ENCODE measurements at places on chromosomes 16 and 17.

- DNase-seq = no peak
Observed at GRCh38 chr17:74861662-74862107, 2.0 kb upstream of the GRIN2C start.

DNA sequence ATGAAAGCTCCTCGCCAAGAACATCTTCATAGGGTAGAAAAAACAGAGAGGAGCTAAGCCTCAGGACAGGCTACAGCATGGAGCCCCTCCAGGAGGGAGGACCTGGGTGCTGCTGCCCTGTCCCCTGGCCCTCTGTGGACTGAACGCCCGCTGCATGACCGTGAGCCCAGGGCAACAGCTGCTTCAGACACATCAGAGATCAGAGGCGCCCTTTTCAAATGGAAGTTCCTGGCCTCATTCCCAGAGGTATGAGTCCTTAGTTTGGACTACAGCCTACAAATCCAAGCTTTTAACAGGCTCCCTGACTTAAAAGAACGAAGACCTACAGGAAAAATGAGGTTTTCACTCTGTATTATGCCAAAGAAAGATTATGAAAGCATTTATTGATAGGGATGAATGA lies 48.5 kb downstream of the ZNF18 start:
- peak; percentile 7 for DNase-seq

DNA sequence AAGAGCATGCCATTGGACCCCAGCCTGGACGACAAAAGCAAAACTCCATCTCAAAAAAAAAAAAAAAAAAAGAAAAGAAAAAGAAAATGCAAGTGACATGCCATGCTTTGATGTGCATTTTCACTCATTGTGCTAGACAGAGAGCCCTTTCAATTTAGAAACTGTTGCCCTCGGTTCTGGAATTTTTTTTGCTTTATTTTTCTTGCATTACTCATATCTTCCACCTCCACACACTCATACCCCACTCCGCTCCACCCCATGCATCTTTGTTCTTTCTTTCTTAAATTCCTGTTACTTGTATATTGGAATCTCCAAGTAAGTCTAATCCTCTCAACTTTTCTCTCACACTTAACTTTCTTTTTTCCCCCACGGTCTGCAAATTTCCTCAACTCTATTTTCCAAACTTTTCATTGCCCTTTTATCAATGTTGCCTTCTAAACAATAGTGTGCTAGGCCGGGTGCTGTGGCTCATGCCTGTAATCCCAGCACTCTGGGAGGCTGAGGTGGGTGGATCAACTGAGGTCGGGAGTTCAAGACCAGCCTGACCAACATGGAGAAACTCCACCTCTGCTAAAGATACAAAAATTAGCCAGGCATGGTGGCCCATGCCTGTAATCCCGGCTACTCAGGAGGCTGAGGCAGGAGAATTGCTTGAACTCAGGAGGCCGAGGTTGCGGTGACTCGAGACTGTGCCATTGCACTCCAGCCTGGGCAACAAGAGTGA lies 16.8 kb upstream of the SUZ12 start:
- DNase-seq = no peak

GRCh38 chr16:56986361-56986760 lies 3.0 kb upstream of the NLRC5 start:
- no peak for DNase-seq

DNA sequence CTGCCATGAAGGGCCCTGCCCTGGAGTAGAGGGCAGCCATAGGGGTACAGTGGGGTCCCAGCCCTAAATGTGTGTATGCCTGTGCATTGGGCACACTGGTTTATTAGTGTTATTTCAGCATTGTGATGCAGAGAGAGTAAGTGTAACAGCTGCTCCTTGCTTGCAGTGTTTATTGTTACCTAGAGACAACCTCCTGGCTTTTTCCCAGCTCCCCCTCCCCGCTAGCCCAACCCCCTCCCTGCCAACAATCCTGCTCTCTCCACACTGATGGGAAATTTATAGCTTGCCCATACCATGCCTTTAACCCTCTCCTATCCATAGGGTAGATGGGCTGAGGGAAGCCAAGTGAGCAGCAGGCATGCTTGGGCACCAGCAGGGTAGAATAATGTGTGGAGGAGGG lies 51.3 kb downstream of the NEUROD2 start:
- peak; percentile 6 for DNase-seq

DNA sequence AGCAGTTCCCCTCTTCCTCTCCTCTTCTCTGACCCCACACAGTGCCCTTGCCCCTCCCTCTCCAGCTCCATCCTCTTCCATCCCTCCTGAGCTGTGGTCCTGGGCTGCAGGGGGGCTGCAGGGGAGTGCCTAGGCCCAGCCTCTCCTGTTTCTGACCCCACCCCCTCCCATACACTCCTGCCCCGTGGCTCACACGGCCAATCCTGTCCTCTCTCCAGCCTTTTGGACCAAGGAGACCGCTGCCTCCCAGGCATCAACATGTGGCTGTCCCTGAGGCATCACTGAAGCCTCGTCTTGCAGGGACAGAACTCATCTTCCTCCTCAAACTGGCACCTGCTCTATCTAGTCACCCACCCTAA lies 6.7 kb downstream of the CLUH start:
- no peak for DNase-seq

DNA sequence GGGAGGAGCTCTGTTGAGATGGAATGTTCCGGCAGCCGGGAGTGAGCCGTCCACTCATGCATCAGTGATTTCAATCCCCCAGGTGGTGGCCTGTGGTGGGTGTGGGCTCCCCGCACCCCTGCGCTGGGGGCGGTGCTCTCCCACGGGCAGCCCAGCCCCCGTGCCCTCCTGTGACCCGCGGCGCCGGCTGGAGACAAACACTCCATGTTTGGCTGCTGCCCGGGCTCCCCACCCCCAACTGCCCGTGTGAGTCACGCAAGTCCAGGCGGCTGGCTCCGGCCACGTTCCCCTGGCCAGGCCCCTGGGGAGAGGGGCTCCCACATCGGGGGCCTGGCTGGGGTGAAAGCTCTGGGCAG lies 29.4 kb downstream of the CACNA1H start:
- DNase-seq = peak; percentile 21

DNA sequence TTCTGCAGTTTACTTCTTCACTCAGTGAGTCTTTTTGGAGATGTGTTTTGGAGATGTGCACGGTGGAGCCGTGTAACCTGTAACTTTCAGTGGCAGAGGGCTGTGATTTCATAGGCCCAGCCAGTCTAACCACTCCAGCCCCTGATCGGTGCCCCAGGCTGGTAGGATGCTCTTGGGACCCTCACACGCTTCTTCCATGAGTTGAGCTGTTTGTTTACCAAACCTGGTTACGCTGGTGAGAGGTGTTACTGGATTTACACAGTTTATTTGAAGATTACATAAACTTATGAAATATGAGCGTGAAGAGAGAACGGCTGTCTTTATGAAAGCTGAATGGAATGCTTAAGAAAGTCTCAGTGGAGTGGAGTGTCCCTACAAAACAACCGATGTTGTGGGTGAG lies 96.7 kb downstream of the CMIP start:
- no peak for DNase-seq
